CD8-positive, alpha-beta memory T cell (primary cell): ENCODE measurements at places on chromosomes 16 and 17. TPM values are rescaled to one million over a fixed set of nuclear protein-coding genes. Genes with fewer than 3 reads are reported as not detected.

The ZNF750 gene
- not detected for polyA plus RNA-seq

GRCh38 chr17:48148029-48148770 lies 40.6 kb downstream of the SNX11 start:
- no peaks in the 10 kb centered on the region for H3K27me3 ChIP-seq
- no peak overlapping the region for H3K27ac ChIP-seq

The DUS2 gene
- 15.3 TPM for polyA plus RNA-seq

- H3K27me3 ChIP-seq = no peaks in the 10 kb centered on the region
- no peaks in the 10 kb centered on the region for H3K4me1 ChIP-seq
- H3K27ac ChIP-seq = no peak overlapping the region
- no peak for DNase-seq
- H3K36me3 ChIP-seq = no peaks in the 10 kb centered on the region
Measured at GRCh38 chr16:15548482-15548891, 94.5 kb downstream of the MARF1 start.

DNA sequence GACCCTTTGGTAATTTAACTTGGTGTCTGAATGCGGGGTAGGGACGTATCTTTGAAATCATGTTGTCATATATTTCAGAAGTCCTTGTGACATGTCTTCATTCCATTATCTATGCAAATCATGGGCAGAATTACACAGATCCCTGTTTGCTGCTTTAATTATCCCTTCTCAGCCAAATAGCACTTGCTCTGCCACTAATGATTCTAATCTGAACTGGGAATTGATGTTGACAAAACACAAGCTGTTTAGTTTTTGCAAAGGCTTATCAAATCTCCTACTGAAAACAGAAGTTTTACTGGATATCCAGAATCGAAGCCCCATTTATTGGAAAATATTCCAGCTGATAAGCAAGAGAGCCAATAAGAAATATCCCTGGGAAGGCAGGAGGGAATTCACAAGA lies 205.9 kb upstream of the COX10 start:
- no peaks in the 10 kb centered on the region for H3K4me1 ChIP-seq
- H3K36me3 ChIP-seq = no peaks in the 10 kb centered on the region
- no peak for DNase-seq
- no peaks in the 10 kb centered on the region for H3K27me3 ChIP-seq
- no peak overlapping the region for H3K4me3 ChIP-seq

DNA sequence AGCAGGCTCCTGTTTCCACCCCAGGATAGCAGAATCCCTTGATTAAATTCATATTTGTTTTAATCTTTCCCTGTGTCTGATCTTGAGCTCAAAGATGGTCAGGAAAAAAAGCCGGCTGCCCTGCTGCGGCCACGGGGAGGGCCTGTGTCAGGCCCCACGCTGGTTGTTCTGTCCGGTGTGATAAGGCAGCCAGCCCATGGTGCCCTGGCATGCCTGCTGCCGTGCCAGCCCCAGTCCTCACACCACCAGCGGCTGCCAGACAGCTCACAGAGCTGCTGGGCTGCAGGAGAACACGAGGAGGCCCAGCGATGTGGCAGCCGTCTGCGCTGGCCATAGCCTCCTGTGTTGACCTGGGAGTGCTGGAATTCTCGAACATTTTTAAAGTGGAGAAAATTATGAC lies 34.7 kb upstream of the BRD7 start:
- no peaks in the 10 kb centered on the region for H3K27me3 ChIP-seq
- no peaks in the 10 kb centered on the region for H3K36me3 ChIP-seq
- H3K4me1 ChIP-seq = no peaks in the 10 kb centered on the region
- no peak overlapping the region for H3K4me3 ChIP-seq
- DNase-seq = no peak
- no peak overlapping the region for H3K27ac ChIP-seq

GRCh38 chr17:34981538-34982241 lies 1.4 kb downstream of the LIG3 start:
- no peaks in the 10 kb centered on the region for H3K36me3 ChIP-seq
- peak overlapping the region; percentile 94 for H3K27ac ChIP-seq
- DNase-seq = no peak
- no peaks in the 10 kb centered on the region for H3K27me3 ChIP-seq
- peaks cover 48% of the 10 kb centered on the region for H3K4me1 ChIP-seq

DNA sequence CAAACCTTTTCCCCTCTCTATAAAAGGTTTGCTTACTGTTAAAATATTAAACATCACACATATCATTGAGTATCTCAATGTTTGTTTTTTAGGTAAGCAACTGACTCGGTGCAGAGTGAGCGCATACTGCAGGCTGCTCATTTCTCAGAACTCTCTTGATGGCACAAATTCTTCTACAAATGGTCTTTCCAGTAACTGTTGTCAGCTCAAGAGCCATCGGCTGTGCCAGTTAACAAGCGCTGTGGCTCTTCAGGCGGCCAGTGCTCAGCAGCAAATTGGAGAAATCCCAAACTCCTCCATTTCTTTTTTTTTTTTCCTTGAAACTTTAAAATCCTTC lies 8.6 kb downstream of the ABCA3 start:
- no peak for DNase-seq
- H3K36me3 ChIP-seq = no peaks in the 10 kb centered on the region
- no peaks in the 10 kb centered on the region for H3K27me3 ChIP-seq
- no peak overlapping the region for H3K4me3 ChIP-seq

- peaks cover 3% of the 10 kb centered on the region for H3K27me3 ChIP-seq
- no peak overlapping the region for H3K4me3 ChIP-seq
- H3K36me3 ChIP-seq = no peaks in the 10 kb centered on the region
Measured at GRCh38 chr17:72350073-72350472, 229.3 kb downstream of the SOX9 start.
